ENCODE measurements at places on chromosomes 2 and 18.

GRCh38 chr2:50691513-50691912 is 340.4 kb downstream of the NRXN1 start:
- DNase-seq: no peak
- no peak overlapping the region for H3K27ac ChIP-seq
- no peaks in the 10 kb centered on the region for H3K36me3 ChIP-seq
- H3K4me3 ChIP-seq: no peak overlapping the region

DNA sequence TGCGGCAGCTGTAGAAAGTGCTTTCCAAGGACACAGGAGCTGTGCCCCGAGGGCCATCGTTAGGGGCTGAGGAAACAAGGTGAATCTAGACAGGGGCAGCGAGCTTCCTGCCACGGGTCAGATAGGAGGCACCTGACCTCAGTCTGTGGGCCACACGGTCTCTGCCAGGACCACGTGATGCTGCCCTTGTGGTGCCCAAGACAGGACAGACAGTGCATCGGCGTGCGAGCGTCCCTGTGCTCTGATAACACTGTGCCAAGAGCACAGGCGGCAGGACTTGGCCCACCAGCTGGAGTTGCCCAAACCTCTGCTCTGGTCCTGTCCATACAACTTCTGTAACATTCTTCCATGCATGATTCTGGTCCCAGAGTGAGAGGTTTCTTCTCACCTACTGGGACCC is 225.4 kb downstream of the TWIST2 start:
- no peaks in the 10 kb centered on the region for H3K27me3 ChIP-seq
- DNase-seq: no peak
- no peak overlapping the region for H3K4me3 ChIP-seq
- H3K27ac ChIP-seq: no peak overlapping the region
- no peaks in the 10 kb centered on the region for H3K4me1 ChIP-seq

DNA sequence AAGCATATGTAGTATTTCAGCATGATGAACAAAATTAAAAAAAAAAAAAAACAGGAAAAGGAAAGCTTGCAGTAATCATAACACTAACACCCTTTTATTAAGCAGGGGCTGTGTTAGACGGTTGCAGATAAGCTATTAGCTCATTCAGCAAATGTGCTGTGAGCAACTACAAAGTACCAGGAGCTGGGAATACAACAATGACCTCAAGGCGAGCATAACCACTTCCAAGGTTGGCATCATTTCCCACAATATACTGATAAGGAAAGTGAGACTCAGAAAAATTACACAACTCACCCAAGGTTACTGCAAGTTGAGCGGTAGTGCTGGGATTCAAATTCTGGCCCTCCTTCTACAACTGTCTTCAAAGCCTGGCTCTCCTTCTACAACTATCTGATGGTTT is 38.2 kb upstream of the ACTR3 start:
- H3K27ac ChIP-seq: no peak overlapping the region
- H3K27me3 ChIP-seq: no peaks in the 10 kb centered on the region

- H3K4me3 ChIP-seq: no peak overlapping the region
- no peaks in the 10 kb centered on the region for H3K27me3 ChIP-seq
- no peak for DNase-seq
- no peak overlapping the region for H3K27ac ChIP-seq
- no peaks in the 10 kb centered on the region for H3K4me1 ChIP-seq
- H3K36me3 ChIP-seq: no peaks in the 10 kb centered on the region
These were observed 141.5 kb downstream of the FBXO15 start for GRCh38 chr18:74006143-74006542.

DNA sequence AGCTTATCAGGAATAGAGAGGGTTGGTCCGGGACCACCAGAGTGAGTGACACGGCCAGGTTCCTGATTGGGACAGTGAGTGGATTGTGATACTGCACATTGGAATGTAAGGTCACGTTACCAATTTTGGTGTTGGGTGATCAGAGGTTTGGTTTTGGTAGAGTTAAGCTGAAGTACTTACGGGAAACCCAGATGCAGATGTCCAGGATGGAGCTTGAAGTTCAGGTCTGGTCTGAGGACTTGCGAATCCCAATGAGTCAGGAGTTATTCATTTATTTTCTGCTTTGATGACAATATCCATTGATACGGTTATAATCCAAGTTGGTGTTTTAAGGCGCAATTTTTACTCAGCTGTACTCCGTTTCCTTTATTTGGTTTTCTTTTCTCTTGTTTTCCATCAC is 273.6 kb downstream of the ALPK2 start:
- no peaks in the 10 kb centered on the region for H3K27me3 ChIP-seq
- no peak for DNase-seq
- H3K4me1 ChIP-seq: no peaks in the 10 kb centered on the region

- DNase-seq: peak; percentile 27
- H3K36me3 ChIP-seq: no peaks in the 10 kb centered on the region
- H3K27ac ChIP-seq: no peak overlapping the region
- H3K4me3 ChIP-seq: no peak overlapping the region
- peaks cover 89% of the 10 kb centered on the region for H3K27me3 ChIP-seq
These were observed 1.8 kb downstream of the EVX2 start for GRCh38 chr2:176081837-176082524.

GRCh38 chr2:200728630-200729029 is 83.1 kb upstream of the BZW1 start:
- H3K27me3 ChIP-seq: no peaks in the 10 kb centered on the region
- no peaks in the 10 kb centered on the region for H3K4me1 ChIP-seq
- no peak overlapping the region for H3K27ac ChIP-seq
- no peaks in the 10 kb centered on the region for H3K36me3 ChIP-seq
- DNase-seq: no peak

- H3K27ac ChIP-seq: no peak overlapping the region
- H3K36me3 ChIP-seq: no peaks in the 10 kb centered on the region
- H3K4me3 ChIP-seq: no peak overlapping the region
- no peak for DNase-seq
- peaks cover 6% of the 10 kb centered on the region for H3K4me1 ChIP-seq
These were observed 76.6 kb upstream of the ZNF516 start for GRCh38 chr18:76571689-76572088.

- H3K4me3 ChIP-seq: no peak overlapping the region
- H3K27me3 ChIP-seq: no peaks in the 10 kb centered on the region
- no peaks in the 10 kb centered on the region for H3K4me1 ChIP-seq
- DNase-seq: peak; percentile 79
- no peak overlapping the region for H3K27ac ChIP-seq
These were observed 8.8 kb downstream of the GKN2 start for GRCh38 chr2:68943581-68944568.

DNA sequence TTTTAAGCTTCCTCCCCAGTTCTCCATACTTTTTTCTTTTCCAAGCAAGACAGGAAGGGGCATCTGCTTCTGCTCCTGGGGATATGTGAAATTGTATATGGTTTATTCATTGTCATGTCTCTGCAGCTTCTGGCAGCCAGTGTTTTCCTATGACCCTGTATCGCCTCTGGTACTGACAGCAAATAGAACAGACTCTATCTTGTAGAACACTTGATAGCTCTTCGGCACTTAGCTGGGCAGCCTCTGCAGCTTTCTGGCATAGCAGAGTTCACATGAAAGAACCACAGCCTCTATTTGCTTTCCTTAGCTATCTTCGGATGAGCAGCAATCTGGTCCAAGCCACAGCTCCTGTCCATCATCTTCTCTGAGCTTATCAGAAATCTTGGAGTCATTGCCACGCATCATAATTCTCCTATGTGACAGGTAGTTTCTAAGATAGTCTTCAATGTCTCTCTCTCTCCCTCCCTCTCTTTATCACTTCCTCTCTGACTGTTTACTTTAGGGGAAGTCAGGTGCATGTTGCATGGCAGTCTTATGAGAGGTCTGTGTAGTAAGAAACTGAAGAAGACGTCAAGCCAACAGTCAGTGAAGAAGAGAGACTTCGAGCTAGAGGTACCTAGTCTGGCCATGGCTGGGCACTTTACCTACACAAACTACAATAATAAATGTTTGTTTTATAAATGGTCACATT is 627.7 kb upstream of the CDH2 start:
- H3K27ac ChIP-seq: no peak overlapping the region
- H3K27me3 ChIP-seq: no peaks in the 10 kb centered on the region
- no peak for DNase-seq
- H3K4me3 ChIP-seq: no peak overlapping the region
- no peaks in the 10 kb centered on the region for H3K36me3 ChIP-seq

GRCh38 chr18:25240420-25240770 is 111.6 kb downstream of the ZNF521 start:
- no peak for DNase-seq
- no peak overlapping the region for H3K27ac ChIP-seq
- no peaks in the 10 kb centered on the region for H3K4me1 ChIP-seq

DNA sequence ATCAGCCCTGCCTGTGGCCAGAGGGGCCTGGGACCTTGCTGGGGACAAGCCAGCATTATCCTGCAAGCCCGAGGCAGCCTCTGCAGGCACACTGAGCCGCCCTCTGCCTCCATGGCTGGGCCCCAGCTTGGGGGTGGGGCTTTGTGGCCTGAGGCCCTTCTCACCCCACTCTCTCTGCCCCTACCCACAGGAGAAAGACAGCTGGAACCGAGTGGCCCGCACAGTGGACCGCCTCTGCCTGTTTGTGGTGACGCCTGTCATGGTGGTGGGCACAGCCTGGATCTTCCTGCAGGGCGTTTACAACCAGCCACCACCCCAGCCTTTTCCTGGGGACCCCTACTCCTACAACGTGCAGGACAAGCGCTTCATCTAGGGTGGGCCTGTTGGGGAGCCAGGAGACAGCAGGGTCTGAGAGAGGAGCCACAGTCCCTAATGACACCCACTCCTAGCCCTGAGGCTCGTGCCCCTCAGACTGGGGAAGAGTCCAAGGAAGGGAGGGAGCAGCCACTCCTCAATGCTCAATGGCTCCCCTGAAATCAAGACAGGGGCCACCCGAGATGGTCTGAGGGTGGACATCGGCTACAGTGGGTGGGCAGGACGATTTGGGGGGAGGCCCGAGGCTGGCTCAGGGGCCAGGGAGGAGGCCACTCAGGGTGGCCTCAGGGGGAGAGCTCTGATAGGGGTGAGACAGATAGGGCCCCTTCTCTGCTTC is 4.4 kb upstream of the CHRNG start:
- no peak for DNase-seq
- no peaks in the 10 kb centered on the region for H3K36me3 ChIP-seq
- peaks cover 3% of the 10 kb centered on the region for H3K27me3 ChIP-seq
- no peak overlapping the region for H3K4me3 ChIP-seq
- H3K4me1 ChIP-seq: peaks cover 12% of the 10 kb centered on the region

GRCh38 chr2:222315443-222316121 is 16.8 kb upstream of the PAX3 start:
- peaks cover 10% of the 10 kb centered on the region for H3K4me1 ChIP-seq
- H3K27ac ChIP-seq: no peak overlapping the region
- H3K4me3 ChIP-seq: no peak overlapping the region
- no peak for DNase-seq

DNA sequence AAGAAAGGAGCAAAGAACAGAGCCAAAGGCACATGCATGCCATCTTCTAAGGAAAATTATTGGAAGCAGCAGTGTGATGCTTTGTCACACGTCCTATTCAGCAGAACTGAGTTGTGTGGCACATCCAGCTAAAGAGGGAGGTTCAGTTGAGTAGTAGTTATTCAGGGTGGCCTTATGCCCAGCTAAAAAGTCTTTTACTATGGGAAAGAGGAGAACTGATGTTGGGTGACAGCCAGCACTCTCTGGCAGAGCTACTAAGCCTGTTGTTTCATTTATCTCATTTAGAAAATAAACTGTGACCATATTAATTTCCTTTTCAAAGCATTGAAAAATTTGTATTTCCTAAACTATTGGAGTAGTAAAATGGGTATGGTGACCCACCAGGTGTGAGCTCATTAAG is 18.5 kb downstream of the ITGA6 start:
- H3K4me3 ChIP-seq: no peak overlapping the region
- H3K27ac ChIP-seq: no peak overlapping the region
- DNase-seq: no peak
- H3K4me1 ChIP-seq: peaks cover 22% of the 10 kb centered on the region
- H3K27me3 ChIP-seq: no peaks in the 10 kb centered on the region

DNA sequence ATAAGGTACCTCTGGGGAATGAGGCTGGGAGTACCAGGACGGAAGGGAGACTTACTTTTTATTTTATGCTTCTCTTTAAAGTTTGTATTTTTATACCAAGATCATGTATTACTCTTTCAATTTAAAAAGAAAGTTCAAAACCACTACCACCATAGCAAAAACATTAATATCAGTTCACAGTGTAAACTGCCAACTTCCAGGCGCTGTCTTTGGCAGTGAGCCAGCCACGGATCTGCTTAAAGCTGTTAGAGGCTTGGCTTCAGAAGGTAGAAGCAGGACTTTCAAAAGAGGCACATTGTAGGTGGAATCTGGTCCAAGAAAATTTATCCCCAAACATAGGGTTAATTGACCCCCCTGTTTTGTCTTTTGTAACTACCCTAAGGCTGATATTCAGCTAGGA is 74.8 kb downstream of the B3GNT2 start:
- no peak overlapping the region for H3K27ac ChIP-seq
- H3K27me3 ChIP-seq: no peaks in the 10 kb centered on the region
- no peaks in the 10 kb centered on the region for H3K36me3 ChIP-seq

DNA sequence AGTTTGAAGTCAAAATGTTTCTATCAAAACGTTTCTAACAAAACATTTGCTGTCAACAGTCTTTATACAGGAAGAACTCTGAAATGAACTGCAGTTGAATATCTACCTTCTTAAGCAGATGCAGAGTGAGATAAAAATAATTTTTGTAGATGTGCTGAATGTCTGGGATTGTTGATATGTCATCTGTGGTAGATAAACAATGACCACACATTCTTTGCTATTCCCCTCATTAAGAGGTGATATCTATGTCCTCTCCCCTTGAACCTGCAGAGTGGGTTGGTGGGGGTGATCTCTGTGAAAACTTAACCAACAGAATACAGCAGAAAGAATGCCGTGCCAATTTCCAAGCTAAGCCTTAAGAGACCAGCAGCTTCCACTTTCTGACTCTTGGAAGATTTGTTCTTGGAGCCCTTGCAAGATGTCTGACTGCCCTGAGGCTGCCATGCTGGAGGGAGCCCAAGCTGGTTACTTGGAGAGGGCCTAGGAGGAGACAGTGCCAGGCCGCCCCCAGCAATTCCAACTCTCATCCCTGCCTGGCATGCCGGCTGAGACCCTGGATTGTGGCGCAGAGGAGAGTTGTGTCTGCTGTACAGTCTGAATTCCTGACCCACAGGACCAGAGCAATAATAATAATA is 80.8 kb downstream of the COLEC12 start:
- H3K4me1 ChIP-seq: no peaks in the 10 kb centered on the region
- H3K27ac ChIP-seq: no peak overlapping the region
- no peak for DNase-seq
- H3K36me3 ChIP-seq: no peaks in the 10 kb centered on the region
- no peaks in the 10 kb centered on the region for H3K27me3 ChIP-seq
- no peak overlapping the region for H3K4me3 ChIP-seq

- H3K4me1 ChIP-seq: peaks cover 12% of the 10 kb centered on the region
- H3K27me3 ChIP-seq: peaks cover 42% of the 10 kb centered on the region
- H3K4me3 ChIP-seq: no peak overlapping the region
- no peak overlapping the region for H3K27ac ChIP-seq
These were observed 3.7 kb upstream of the CRYBA2 start for GRCh38 chr2:218996937-218997336.

DNA sequence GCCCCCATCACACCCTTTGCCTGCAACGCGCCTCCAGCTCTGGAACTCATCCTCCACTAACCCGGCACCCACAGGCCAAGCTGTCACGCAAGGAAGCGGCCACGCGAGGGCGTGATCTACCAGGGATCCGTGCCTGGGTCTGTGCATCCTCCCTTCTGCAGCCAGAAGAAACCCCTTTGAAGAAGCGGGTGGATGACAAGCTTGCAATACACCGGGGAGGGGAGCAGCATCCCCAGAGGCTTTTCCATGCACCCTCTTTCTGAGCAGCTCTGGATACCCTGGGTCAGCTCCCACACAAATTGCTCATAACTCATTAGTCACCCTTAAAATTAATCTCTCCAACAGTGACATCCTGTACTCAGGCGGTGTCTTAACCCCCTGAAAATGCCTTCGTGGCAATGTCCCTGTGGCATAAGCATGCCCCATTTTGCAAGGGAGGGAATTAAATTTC is 47.6 kb downstream of the PDCL3 start:
- H3K36me3 ChIP-seq: no peaks in the 10 kb centered on the region
- H3K27ac ChIP-seq: no peak overlapping the region
- H3K27me3 ChIP-seq: no peaks in the 10 kb centered on the region
- DNase-seq: peak; percentile 37
- no peak overlapping the region for H3K4me3 ChIP-seq
